ENCODE measurements at places on chromosomes 11 and 22.

DNA sequence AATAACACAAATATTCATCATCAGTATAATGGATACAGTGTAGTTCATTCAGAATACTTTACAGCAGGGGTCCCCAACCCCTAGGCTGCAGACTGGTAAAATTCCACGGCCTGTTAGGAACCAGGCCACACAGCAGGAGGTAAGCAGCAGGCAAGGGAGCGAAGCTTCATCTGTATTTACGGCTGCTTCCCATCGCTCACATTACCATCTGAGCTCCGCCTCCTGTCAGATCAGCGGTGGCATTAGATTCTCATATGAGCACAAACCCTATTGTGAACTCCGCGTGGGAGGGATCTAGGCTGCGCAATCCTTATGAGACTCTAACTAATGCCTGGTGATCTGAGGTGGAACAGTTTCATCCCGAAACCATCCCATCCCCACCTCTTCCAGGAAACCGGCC, 125.1 kb downstream of the SERGEF start:
- no peak for DNase-seq

DNA sequence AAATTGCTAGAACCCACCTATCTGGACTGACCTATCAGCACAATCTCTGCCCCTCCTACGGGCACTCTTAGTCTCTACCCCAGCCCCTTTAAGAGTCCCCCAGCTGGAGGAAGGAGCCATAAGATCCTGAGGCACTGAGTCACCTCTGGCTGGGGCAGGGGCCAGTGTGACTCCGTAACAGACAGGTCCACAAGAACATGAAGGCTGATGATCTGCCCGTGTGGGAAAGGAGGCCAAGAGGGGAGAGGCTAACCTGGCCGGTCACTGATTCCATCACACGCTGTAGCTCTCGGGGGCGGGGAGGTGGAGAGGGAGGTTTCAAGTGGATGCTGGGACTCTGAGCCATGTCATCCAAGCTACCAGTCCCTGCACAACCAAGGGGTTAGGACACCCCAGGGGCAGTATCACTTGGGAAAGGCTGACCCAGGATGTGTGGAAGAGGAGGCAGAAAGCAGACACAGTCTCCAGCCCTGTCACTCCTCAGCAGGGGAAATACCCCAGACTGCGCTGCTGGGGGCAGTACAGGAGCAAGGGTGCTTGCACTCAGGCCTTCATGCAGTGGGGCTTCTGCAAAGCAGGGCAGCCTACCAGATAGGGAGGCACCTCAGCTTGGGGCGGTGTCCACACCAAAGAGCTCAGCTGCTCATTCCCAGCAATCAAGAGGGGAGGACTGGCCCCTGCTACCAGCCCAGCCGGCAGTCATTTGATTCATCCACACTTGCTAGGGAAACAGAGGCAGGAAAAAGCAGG, 22.3 kb downstream of the ARHGAP1 start:
- DNase-seq = no peak

- DNase-seq = no peak
Measured at GRCh38 chr11:40010011-40010410, 1449.4 kb downstream of the LRRC4C start.

- DNase-seq = no peak
Measured at GRCh38 chr11:22471385-22471784, 133.2 kb downstream of the SLC17A6 start.

- DNase-seq = peak; percentile 89
Measured at GRCh38 chr22:37686002-37686982, at the start of gene NOL12. TSS of gene NOL12 (plus strand) at chr22:37686343. CDS start at chr22:37686393, 50 bp downstream.

DNA sequence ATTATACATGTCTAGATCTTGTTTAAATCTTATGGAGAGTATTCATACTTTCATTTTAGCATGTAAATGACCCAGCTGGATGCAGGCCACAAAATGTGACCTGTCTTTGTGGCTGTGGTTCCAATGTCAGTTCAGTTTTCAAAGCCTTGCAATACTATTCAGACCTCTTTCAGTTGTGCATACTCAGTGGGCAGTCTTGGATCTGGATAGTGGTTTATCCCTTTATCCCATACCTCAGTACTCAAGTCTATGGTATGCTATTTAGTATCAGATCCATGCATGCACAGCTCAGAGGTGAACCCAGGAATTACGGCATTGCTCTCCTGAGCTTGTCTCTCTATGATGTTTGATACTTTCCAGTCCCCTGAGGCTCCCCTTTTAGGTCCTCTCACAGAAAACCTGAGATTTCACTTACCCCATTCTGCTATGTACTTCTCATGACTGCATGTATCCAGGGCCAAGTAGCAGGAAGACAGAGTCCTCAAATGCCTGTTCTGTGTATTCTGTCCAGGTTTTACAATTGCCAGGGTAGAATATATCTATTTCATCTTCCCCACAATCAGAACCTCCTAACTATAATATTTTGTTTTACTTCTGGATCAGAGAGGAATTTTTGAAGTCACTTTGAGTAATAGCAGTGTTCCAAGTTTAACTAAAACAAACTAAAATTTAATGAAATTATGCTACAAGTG, 6.9 kb upstream of the P4HA3 start:
- DNase-seq = no peak

DNA sequence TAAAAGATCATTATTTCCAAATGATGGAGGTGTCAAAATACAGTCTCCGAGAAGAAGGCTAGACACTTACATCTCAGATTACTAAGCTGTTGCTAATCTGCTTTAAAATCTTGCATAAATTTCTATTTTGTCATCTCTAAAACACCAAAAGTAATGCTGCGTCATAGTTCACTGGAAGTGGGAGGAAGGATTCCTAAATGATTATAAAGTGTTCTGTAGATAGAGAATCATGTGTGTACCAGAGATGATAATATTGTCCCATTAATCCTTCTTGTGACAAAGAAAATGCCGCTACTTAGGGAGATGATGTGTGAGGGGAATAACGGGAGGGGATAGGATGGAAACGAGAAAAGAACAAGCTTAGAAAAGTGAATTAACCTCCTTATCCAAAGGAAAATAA, 268.6 kb downstream of the JRKL start:
- DNase-seq = no peak

DNA sequence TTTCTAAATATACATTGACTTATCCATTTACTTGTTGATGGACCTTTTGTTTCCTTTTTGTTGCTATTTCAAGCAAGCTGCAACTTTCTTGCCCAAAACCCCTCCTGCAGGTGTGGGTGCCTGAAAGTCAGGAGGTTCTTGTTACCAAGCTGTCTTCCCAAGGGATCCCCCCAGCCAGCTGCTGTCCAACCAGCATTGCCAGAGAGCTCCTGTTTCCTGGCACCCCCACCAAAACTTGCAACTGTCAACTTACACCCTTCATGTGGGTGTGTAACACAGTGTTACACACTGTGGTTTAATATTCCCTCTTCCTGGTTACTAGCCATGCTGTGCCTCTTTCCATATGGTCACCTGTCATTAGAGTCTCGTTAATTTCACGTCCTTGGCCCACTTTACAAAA, 1.6 kb upstream of the KRTAP5-1 start:
- no peak for DNase-seq

- no peak for DNase-seq
Measured at GRCh38 chr11:9880657-9881056, 216.8 kb downstream of the SWAP70 start.

- DNase-seq = no peak
Measured at GRCh38 chr11:9150501-9150900, 59.1 kb upstream of the SCUBE2 start.

DNA sequence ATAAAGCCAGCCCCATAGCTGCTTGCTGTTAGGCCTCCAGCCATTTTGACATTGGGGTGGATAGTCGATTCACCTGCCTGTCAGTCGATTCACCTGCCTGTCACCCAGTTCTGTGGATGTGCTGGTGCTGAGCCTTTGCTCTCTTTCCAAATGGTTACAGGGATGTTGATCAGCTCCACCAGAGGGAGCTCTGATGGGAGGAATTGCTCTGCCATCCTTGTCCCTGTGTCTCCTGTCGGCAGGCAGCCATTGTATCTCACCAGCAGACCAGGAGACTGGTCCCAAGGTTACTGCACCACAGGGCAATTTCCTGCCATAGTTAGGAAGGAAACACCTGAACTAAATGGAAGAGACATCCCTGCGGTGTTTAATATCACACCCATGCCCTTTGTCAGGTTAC, 6.1 kb downstream of the MPEG1 start:
- no peak for DNase-seq

DNA sequence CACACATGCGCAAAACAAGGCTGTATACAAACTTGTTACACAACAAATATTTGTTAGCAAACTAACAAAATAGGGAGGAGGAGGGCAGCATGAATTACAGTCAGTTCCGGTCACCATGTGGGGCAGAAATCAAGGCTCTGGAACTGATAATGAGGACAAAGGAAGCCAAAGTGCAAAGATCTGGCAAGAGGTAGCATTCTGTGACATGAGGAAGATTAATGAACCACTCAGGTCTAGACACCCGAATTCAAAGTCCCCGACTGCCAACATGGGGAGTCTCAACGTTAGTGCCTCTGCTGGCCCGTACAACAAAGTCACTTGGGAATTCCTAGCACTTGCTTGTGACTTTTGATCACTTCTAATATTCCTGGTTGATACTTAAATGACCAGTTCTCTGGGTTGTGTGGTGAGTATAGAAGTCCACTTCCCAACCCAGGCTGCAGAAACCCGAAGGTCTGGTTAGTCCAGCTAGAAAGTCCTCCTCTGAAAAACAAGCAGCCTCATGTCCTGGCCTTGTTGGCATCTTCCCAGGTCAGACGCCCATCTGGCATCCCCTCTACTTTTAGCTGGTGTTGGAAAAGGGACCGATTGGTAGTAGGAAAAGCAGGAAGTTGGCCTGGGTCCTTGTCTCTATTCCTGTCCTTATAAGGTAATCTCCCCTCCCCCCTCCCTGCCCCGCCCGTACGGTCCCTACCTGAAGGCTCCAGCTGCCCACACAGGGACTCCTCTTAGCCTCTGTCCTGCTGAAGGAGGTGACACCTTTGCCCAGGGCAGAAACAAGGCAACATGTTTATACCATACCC, 1.6 kb downstream of the SUN2 start:
- DNase-seq = no peak

DNA sequence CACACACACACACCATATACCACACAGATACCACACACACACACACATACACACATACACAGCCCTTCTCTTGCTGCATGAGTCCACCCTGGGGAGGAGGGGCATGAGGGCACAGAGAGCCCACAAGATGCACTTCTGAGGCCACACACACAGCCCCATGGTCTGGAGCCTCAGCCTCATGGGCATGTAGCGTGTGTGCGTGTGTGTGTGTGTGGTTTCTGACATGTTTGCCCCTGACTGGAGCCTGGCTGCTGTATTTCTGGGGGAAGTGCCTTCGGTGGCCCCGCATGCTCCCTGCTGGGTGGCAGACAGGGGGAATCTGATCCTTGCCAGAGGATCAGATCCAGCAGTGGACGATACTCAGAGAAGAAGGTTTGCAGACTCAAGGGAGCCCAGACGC, 97.0 kb upstream of the PRR5 start:
- DNase-seq = no peak

DNA sequence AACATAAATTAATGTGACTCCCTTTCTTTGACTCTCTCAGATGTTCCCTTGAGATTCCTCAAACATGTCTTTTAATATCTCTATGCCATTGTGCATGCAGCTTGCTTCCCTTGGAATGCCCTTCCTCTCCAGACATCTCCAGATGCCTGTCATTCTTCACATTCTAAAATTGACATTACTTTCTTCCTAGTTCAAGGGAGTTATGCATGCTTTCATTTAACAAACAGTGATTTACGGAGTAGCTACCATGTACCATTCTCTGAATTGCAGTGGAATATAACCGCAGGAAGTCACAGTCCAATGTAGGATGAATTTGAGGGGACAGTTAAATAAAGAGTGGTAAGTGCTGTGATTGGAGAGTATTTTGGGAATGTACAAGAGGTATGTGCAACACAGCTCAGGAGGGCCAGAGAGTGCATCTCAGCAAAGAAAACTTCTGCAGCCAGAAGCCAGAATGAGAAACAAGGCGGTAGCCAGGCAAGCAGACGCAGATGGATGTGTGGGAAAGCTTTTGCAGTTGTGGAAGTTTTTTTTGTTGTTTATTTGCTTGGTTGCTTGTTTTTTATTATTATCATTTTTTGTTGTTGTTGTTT, 18.7 kb downstream of the MMP10 start:
- no peak for DNase-seq

DNA sequence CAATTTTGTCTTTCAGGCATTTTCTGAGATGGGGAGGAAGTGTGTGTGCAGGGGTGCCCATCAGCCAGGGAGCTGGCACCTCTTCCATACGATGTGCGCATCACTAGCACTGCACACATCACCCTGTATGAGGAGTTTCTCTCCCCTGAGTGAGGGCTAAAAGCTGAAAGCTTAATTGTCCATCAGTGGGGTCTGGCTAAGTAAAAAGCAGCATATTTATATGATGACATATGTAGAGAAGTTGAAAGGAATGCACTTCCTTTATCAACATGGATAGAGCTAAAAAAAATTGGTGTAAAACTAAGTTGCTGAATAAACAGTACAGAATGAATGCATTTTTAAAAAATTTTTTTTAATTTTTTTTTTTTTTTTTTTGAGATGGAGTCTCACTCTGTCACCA, 4.0 kb downstream of the VSTM5 start:
- DNase-seq = no peak

GRCh38 chr11:45217991-45218390, 68.2 kb downstream of the SYT13 start:
- DNase-seq = no peak

- no peak for DNase-seq
Measured at GRCh38 chr22:32226326-32227104, 21.6 kb upstream of the RFPL2 start.

GRCh38 chr11:66373265-66373664, 1.7 kb upstream of the SLC29A2 start:
- DNase-seq = no peak

DNA sequence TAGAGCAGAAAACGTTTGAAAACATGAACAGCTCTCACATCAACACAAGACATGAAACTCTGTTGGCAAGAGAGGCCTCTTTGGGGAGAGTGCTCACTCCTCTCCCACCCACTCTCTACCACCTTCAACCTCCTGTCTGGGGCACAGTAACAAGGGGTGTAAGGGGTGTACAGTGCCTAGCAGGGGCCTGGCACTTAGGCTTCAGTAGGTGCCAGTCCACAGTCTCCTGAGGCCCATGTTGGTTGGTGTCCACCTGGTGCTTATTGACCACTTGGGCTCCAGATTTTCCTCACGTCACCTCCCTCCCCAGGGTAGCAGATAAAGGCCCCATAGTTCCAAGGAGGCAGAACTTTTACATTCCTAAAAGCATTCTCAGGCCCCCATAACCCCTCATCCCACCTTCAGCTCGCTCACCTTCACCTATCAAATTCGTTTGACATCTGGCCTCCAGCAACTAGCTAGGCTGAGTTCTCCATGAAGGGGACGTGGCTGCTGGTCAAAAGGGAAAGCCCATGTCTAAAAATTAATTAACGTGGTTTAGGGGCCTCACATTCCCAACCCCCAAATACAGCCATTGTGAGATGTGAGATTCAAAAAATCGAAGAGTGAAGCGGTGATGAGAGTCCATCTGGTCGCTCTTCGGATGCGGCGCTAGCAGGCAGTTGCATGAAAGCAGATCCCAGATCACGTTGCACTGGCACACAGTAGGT, 712 bp upstream of the MED15 start:
- DNase-seq = no peak

- DNase-seq = no peak
Measured at GRCh38 chr11:109929308-109929707, 163.9 kb upstream of the ZC3H12C start.
